ENCODE measurements at places on chromosomes 5 and 9. TPM values are rescaled to one million over a fixed set of nuclear protein-coding genes. Genes with fewer than 3 reads are reported as not detected.

Gene FAM200C
- total RNA-seq, result 6.7 TPM

DNA sequence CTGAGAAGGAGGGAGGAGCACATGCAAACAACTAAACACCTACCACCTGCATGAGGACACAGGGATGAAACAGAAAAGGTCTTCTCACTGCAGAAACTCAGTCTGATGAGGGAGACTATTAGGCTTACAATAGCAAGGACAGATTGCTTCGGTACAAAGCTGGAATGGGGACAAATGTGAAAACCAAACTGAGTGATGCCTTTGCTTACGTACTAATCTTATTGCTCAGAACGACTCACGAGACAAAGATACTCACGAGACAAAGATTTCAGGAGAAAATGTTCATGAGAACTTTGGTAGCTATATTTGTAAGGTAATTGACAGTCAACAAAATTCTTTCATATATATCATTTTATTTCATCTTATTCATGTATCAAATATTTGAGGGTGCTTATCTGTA, 71.9 kb upstream of the TAF1L start:
- DNase-seq, result peak; percentile 35
- H3K36me3 ChIP-seq, result no peaks in the 10 kb centered on the region
- H3K4me1 ChIP-seq, result no peaks in the 10 kb centered on the region
- no peak overlapping the region for H3K4me3 ChIP-seq

DNA sequence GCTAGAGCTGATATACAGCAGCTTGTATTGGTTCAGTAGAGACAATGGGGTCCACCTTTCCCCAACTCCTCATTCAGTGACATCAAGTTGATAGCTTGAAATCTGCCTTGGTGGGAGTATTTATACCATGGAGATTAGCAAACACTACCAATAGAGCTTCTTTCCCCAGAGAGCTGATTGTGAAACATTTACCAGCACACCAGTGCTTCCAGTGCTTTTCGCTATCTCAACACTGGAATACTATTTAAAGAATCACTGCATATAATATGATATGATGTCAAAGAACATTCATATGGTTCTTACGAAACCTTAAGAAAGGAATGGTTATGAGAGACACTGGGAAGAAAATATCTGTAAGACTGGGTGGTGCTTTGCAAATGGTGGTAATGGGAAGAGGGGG, 21.8 kb upstream of the RNF145 start:
- H3K36me3 ChIP-seq, result no peaks in the 10 kb centered on the region

- DNase-seq, result peak; percentile 57
- H3K4me3 ChIP-seq, result no peak overlapping the region
- H3K4me1 ChIP-seq, result no peaks in the 10 kb centered on the region
- H3K27ac ChIP-seq, result no peak overlapping the region
- no peaks in the 10 kb centered on the region for H3K27me3 ChIP-seq
These were observed 127.7 kb upstream of the BASP1 start for GRCh38 chr5:17089690-17090089.

- no peaks in the 10 kb centered on the region for H3K4me1 ChIP-seq
- no peak for DNase-seq
- H3K27me3 ChIP-seq, result no peaks in the 10 kb centered on the region
- no peak overlapping the region for H3K27ac ChIP-seq
These were observed 500.2 kb upstream of the CDH6 start for GRCh38 chr5:30693326-30693725.

DNA sequence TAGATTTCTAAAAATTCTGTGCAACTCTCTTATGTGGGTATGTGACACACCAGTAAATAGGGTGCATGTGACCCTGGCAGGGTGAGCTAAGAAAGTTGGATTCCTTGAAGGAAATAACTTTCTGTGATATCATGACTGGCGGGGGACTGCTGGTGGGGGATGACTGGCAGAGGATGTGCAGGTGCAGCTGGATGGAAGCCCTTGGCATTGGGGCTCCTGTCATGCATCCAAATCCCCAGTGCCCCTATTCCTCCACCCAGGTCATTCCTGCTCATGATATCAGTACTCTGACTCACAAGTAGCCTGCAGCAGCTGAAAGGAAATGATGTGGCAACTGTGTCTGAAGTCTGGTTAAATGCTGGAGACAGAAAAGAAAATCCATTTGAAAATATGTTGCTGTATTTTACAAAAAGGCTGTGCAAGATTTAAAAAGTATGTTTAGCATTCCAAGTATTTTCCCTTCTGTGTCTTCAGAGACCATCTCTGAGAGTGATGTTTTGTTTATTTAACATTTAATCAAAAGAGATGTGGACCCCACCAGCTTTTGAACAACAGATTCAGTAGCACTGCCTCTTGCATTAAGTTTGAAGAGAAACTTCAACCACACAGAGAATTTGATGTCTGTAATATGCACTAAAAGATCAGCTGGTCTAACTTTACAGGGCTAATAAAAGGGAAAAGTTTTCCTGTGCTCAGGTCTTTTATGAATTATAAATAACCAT, 17.9 kb upstream of the ZSWIM6 start:
- H3K27me3 ChIP-seq, result no peaks in the 10 kb centered on the region
- H3K27ac ChIP-seq, result peak overlapping the region; percentile 44
- DNase-seq, result peak; percentile 94
- H3K4me1 ChIP-seq, result peaks cover 19% of the 10 kb centered on the region
- no peak overlapping the region for H3K4me3 ChIP-seq

Measured in IMR-90 (cell line).